Breast epithelium (tissue), 4 donors: ENCODE measurements at places on chromosomes 6 and 20.

DNA sequence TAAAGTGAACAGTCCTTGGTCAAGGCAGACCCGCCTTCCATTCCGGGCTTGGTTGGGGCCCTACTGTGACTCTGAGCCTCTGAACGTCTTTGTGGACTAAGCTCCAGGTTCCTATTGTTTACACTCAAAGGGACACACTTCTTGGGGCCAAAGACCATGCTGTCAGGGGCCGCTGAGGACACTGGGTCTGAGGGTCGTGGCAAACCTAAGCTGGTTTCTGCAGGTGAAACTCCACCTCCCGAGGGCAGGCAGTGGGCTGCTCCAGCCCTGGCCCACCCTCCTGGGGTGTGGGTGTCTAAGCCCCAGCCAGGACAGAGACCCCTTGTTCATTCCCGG, 43.1 kb downstream of the DSTN start:
- no peak for DNase-seq
- peaks cover 4% of the 10 kb centered on the region for H3K4me1 ChIP-seq
- H3K27me3 ChIP-seq: no peaks in the 10 kb centered on the region
- H3K4me3 ChIP-seq: no peak overlapping the region

DNA sequence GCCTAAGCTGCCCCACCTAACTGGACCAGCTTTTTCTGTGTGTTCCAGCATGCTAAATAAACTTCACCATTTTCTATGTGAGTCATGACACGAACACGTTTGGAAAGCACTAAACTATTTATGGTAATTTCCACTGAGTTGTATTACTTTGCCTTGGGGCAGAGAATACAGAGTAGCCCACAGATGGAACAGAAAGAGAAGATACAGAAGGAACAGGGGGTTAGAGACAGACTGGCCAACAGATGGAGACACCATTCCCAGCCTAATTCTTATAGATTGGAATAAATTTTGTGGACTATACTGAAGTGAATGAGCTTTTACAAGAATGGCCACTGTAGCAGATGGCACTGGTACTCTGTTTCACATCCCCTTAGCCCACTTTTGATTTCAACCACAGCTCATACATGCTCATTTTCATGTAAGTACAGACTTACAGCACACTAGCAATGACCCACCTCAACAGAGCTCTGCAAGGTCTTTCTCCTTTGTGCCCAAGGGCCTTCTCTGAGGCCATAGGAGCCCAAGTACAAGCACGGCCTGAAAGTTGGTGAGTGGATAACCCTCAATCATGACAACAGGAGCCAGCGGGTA, 13.1 kb upstream of the NT5DC1 start:
- no peaks in the 10 kb centered on the region for H3K4me1 ChIP-seq
- H3K27me3 ChIP-seq: no peaks in the 10 kb centered on the region
- no peak overlapping the region for H3K4me3 ChIP-seq
- H3K36me3 ChIP-seq: no peaks in the 10 kb centered on the region
- no peak for DNase-seq
- H3K27ac ChIP-seq: no peak overlapping the region

- H3K4me1 ChIP-seq: no peaks in the 10 kb centered on the region
- H3K36me3 ChIP-seq: no peaks in the 10 kb centered on the region
- DNase-seq: peak; percentile 28
- no peaks in the 10 kb centered on the region for H3K27me3 ChIP-seq
- H3K27ac ChIP-seq: no peak overlapping the region
Measured at GRCh38 chr6:43878823-43879495, 108.9 kb downstream of the VEGFA start.

- no peak overlapping the region for H3K4me3 ChIP-seq
- H3K36me3 ChIP-seq: no peaks in the 10 kb centered on the region
- H3K4me1 ChIP-seq: no peaks in the 10 kb centered on the region
- H3K27ac ChIP-seq: peak overlapping the region; percentile 33
Measured at GRCh38 chr20:47258745-47259695, 97.5 kb downstream of the ZMYND8 start.

DNA sequence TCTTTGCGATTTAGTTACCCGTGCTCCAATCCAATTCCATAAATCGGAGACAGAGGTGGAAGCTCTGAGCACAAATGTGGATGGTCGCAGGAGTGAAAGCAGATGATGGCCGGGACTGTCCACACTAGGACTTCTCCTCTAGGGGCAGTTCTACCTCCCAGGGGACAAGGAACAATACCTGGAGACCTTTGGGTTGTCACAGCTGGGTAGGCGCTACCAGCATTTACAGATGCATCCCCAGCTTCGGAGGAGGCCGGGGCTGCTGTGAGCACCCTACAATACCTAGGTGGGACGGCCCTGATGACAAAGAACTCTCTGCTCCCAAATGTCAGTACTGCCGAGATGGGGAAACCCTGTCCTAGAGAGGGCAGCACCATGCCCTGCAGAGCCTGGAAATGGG, 195.9 kb upstream of the CDH4 start:
- H3K36me3 ChIP-seq: no peaks in the 10 kb centered on the region
- H3K4me1 ChIP-seq: no peaks in the 10 kb centered on the region
- no peak for DNase-seq
- H3K27me3 ChIP-seq: peaks cover 2% of the 10 kb centered on the region
- no peak overlapping the region for H3K27ac ChIP-seq

- H3K27ac ChIP-seq: no peak overlapping the region
- H3K4me1 ChIP-seq: no peaks in the 10 kb centered on the region
- no peaks in the 10 kb centered on the region for H3K36me3 ChIP-seq
- no peak for DNase-seq
- H3K27me3 ChIP-seq: no peaks in the 10 kb centered on the region
Measured at GRCh38 chr20:46273717-46274116, 34.6 kb downstream of the CDH22 start.

- DNase-seq: no peak
- H3K27me3 ChIP-seq: no peaks in the 10 kb centered on the region
- H3K27ac ChIP-seq: no peak overlapping the region
- no peak overlapping the region for H3K4me3 ChIP-seq
- H3K4me1 ChIP-seq: no peaks in the 10 kb centered on the region
Measured at GRCh38 chr6:104787305-104787704, 72.4 kb downstream of the HACE1 start.

DNA sequence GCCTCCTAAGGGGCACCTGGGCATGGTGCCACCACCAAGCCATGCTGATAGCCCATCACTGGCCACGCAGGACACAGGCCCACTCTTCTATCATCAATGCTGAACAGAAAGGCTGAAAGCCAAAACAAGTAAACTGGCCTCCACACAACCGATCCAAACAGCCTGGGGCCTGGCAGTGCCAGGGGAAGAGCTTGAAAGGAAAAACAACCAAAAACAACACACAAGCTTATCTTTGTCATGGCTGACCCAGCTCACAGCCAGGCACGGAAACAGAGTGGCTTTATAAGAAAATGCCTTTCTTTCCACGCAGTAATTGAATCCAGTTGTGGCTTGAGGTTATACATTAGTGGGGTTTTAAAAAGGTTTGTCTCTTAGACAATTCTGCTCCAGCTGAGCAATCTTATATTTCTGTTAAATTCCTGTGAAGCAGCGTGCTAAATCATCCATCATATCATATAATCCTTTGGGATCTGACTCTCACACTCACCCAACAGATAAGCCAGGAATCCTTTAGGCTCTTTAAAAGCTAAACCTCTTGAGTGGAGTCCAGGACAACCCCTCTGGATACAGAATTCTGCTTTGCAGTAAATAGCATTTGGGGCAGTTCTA, 65.4 kb upstream of the SLC22A16 start:
- no peak overlapping the region for H3K4me3 ChIP-seq
- H3K27ac ChIP-seq: peak overlapping the region; percentile 3
- H3K27me3 ChIP-seq: no peaks in the 10 kb centered on the region

DNA sequence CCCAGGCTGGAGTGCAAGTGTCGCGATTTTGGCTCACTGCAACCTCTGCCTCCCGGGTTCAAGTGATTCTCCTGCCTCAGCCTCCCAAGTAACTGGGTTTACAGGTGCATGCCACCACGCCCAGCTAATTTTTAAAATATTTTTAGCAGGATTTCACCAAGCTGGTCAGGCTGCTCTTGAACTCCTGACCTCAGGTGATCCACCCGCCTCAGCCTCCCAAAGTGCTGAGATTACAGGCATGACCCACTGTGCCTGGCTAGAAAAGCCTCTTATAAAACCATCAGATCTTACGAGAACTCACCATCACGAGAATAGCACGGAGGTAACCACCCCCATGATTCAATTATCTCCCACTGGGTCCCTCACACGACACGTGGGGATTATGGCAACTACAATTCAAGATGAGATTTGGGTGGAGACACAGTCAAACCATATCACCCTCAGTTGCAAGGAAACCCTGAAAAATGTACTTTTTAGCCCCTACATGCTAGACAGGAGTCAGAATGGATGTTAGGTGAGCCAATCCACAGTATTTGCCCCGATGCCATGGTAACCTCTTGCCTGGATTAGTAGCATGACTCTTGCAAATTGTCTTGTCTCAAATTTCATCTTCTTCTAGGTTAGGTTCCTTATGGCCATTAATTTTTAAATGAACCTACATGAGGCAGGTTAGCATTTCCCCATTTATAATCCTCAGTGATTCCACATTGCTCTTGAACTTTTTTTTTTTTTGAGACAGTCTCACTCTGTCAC, 17.1 kb upstream of the SASH1 start:
- peaks cover 6% of the 10 kb centered on the region for H3K4me1 ChIP-seq
- no peaks in the 10 kb centered on the region for H3K27me3 ChIP-seq
- DNase-seq: no peak
- H3K27ac ChIP-seq: no peak overlapping the region
- no peaks in the 10 kb centered on the region for H3K36me3 ChIP-seq

DNA sequence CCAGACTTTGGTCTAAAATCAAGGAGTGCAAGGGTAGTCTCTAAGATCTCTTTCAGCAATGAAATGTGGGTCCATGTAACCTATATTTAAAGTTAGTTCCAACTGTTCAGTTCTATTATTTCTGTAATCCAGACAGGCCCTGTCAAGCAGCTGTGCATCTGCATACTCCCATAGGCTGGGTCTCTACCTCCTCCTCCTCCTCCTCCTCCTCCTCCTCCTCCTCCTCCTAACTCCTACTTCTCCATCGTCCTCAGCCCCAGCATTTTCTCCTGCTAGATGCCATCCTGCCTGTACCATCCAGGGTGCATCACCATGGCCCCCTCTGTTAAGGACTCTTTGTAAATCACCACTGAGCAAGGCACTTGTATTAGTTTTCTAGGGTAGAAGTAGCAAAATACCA, 52.4 kb upstream of the TPD52L1 start:
- DNase-seq: no peak
- no peak overlapping the region for H3K4me3 ChIP-seq
- H3K27me3 ChIP-seq: no peaks in the 10 kb centered on the region
- H3K4me1 ChIP-seq: no peaks in the 10 kb centered on the region
- no peak overlapping the region for H3K27ac ChIP-seq

DNA sequence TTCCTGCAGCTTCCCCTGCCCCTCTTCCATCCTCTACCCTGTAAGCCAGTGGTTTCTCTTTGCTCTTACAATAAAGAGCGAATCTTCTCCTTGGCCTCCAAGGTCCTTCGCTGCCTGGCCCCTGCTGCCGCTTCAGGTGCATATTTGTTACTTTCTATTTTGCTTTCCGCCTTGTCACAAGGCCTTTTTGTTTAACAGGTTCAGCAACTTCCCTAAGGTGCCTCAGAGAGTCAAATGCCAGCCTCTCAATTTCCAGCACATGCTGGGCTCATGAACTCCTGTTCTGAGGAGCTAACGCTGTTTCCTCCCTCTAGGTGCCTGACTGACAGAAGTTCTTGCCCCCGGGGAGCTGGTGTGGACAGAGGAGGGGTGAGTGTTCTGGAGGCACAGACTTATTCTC, 42.4 kb upstream of the EPB41L1 start:
- no peaks in the 10 kb centered on the region for H3K36me3 ChIP-seq
- peak overlapping the region; percentile 83 for H3K27ac ChIP-seq
- DNase-seq: no peak
- no peaks in the 10 kb centered on the region for H3K27me3 ChIP-seq
- H3K4me3 ChIP-seq: no peak overlapping the region

DNA sequence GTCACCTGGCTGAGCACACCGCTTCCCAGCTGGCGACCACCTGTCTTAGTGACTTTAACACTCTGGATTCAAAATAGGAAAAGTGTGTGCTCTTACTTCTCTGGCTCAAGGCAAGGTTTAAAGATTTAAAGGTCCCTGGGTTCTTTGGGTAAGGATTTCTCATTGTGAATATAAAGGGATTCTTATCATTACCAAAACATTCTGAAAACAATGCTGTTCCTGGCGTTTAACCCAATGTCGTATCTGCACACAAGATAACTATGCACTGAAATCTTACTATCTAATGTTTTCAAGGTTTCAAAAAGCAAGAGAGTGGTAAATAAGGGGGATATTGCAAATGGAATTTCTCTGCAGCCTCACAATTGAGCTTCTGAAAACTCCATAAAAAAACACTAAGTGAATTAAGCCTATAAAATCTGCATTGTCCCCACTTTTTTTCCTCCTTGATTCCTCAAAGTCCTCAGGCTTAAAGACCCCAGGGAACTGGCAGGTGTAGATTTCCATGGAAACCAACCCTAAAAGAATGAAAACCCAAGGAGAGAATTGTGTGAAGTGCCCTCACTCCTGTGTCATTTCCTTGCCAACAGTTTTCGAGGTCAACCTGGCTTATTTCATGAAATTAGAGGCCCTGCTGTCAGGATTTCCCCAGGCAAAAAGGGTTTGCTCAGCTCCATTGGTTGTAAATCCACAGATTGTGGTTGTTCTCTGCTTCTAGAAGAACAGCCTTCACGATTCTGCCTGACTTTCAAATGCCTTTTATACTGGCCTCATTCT, 44.0 kb downstream of the BMP2 start:
- no peak overlapping the region for H3K27ac ChIP-seq
- H3K27me3 ChIP-seq: no peaks in the 10 kb centered on the region
- no peak overlapping the region for H3K4me3 ChIP-seq
- H3K36me3 ChIP-seq: no peaks in the 10 kb centered on the region

DNA sequence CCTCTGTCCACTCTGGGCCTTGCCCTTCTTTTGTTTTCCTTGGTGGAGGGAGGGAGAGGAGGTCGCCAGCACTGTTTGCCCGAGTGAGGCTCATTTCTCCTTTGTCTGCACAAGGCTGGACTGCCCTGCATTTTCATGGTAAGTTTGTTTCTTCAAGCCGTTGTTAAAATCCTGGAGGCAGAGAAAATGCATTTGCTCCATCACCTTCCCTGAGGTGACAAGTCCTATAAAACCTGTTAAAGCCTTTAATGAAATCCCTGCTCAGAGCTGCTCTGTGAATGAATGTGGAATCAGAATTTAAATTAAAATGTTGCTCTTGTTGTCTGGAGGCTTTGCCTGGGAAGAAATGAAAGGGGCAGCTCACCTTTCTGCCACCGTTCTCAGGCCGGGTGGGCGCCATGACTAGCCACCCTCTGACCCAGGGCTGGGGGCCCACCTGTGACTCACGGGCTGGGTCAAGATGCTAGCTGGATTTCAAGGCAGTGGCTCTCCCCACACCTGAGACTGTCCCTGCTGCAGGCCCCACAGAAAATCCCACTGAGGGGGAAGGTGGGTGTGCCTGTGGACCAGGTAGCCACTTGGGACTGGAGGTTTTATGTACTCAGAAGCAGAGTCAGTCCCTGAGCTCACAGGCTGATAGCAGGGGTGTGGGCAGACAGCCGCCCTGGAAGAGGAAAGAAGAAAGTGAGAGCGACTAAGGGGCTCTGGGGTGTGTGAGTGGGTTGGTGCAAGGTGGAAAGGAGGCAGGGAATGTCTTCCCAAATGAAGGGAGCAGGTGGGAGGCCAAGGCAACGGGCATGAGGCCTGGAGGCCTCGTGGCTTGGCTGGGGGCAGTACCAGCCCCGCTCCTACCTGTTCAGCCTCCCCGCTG, 24.0 kb upstream of the MYT1 start:
- H3K36me3 ChIP-seq: no peaks in the 10 kb centered on the region
- no peak overlapping the region for H3K27ac ChIP-seq
- peaks cover 17% of the 10 kb centered on the region for H3K27me3 ChIP-seq
- peak; percentile 36 for DNase-seq
